HEK293T (cell line): ENCODE measurements at places on chromosomes 3 and 15.

DNA sequence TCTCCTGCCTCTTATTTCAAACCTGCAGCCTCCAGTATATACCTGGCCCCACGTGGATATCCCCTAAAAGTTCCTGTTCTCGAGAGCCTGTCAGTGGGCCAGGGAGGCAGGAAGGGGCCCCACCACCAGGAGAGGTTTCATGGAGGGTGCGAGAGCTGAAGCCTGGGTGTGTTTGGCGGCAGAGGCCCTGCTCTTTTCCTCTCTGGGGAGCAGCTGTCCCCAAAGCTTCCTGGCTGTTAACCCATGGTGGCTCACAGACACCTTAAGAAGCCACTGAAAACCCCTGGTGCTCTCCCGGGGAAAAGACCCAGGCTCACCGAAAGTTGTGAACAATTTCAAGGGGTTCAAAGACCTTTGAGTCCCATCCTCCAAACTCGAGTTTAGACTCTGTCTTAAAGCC lies 1.1 kb downstream of the PRRT3 start:
- no peak for DNase-seq

DNA sequence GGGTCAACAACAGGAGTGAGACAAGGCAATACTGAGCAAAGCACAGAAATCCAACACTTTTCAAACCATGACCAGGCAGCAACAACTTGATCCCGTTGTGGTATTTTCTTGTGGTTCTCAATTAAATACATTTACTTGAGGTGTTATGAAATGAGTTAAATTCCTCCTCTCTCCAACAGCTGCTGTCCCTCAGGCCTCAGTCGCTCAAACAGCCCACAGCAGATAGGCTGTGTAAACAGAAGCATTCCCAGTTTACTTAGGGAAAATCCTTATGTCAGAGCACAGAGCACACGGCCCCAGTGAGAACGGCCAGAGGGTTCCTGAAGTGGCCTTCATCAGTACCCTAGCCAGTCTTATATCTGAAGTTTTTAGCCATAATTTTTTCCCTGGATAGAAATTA lies 359.9 kb downstream of the AGBL1 start:
- DNase-seq = no peak

DNA sequence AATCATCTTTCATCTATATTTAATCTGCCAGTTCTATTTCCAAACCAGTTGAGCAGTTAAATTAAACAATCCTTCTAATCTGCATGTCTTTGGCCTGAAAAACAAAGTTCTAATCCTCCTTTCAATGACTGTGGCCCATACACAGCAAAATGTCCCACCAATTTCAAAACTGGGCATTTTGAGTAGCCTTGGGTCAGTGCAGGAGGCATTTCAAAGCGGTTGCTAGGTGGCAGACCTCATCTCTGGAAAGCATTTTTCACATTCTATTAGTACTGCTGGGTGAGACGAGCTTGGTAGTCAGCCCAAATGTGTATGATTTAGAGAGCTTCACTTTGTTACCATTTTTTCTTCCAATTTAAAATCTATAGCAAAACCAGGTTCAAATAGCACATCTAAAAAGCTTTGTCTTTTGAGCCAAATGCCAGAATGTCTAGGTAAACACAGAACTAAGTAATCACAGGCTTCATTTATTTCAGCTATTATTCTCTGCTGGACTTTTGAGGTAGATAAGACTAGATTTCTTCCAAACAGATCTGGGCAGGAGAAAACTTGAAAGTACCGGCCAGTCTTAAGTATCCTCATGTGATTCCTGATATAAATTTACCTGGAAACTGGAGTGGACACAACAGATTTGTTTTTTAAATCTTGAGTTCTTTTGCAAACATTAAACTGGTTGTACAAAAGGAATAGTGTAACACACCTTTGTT lies 8.9 kb upstream of the ARHGEF26 start:
- no peak for DNase-seq

- DNase-seq = peak; percentile 36
Observed at GRCh38 chr3:114213627-114214541, 23.5 kb downstream of the ZNF80 start.

DNA sequence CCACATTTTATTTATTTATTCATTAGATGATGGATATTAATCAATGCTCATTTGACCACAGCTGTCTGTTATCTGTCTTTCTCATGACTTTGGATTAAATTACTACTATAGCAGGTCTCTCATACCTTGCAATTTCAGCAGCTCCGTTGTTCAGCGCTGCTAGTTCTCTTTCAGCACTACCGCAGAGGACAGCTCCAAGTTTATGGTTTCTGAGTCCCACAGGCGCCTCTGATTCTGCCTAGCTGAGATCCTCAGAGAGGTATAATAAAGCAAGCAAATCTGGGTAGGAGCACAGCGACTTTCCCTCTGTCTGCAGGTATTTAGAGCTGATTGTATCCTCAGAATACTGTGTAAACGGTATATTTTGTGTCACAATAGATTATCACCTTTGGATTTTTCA lies 204.9 kb downstream of the CNTN4 start:
- DNase-seq = peak; percentile 12

GRCh38 chr15:49265911-49266310 lies 95.9 kb downstream of the GALK2 start:
- no peak for DNase-seq

DNA sequence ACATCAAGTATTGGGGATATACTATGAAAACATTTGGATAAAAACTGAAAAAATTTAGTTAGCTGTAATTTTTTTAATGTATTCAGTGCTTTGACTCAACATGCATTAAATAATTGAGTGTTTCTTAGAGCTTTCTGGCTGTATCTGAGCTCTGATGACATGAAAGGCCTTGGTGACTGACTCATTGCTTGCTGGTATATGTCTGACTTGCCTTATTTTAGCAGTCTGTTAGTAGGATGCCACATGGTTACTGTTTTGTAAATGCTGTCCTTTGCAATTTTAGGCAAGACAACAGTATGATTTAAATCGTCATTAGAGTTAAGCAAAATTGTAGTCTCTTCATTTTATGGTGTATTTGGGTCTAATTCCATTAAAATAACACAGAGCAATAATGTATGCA lies 199.2 kb downstream of the GHSR start:
- DNase-seq = no peak

GRCh38 chr3:158847885-158848284 lies 46.0 kb downstream of the MFSD1 start:
- no peak for DNase-seq

GRCh38 chr15:71595846-71596553 lies 214.4 kb upstream of the NR2E3 start:
- DNase-seq = no peak

- no peak for DNase-seq
Observed at GRCh38 chr3:165549665-165550064, 287.6 kb downstream of the BCHE start.

GRCh38 chr15:50686469-50687301 lies at the start of gene TRPM7:
Gene TRPM7 (minus strand): TSS chr15:50686797. CDS start chr15:50686533, 264 bp downstream.
- peak; percentile 73 for DNase-seq

DNA sequence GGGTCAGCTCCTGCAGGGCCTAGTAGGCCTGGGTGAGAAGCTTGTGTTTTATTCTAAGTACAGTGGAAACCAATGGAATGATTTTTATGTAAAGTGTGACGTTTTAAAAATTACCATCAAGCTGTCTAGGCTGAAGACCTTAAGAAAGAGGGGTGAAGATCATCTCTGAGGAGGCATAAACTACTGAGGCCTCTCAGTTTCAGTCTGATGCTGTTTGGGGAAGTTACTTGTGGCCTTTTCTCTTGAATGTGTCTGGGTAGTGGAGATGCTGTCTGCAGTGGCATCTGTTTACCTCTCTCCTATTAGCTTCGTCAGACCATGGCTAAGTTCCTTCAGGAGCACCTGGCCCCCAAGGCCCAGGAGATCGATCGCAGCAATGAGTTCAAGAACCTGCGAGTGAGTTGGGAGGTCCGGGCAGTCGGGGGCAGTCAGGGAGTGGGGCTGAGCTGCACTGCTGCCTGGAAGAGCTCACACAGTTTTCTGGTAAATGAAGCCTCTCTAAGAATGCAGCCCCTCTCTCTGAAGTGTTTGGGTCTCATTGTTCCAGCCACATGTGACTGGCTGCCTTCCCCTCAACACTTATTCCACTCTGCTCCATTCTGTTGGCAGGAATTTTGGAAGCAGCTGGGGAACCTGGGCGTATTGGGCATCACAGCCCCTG lies 1.9 kb downstream of the IVD start:
- DNase-seq = no peak

GRCh38 chr15:85725019-85725418 lies 69.7 kb downstream of the KLHL25 start:
- no peak for DNase-seq

DNA sequence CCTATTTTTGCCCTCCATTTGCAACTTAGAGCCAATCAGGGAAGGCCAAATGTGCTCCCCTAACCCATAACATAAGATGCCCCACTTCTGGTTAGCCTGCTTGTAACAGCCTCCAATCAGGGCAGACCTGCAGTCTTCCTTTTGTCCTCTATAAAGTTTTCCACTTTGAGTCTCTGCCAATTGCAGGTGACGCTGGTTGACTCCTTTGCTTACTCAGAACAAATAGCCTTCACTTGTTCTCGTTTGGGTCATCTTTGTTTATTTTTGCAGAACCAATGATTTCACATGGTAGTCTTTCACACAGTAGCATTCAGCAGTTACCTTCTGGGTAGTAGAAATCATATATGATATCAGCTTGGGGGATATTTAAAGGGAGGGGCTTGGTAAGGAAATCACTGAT lies 225.6 kb downstream of the MINAR1 start:
- DNase-seq = no peak

DNA sequence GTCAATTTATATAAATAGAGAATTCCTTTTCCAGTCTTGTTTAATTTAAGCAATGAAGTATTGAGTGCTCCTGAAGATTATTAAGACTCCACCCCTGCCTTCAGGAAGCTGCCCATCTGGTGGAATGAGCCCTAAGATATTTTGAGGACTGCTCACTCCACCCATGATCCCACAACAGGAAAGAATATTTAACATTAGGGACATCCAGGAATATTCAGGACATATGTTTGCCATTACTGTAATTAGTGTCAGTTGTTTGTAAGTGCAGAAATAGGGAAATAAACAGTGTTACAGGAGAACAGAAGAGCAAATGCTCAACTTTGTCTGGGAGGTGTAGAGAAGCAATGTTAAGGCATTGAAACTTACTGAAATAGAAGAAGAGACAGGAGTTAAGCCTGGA lies 375.0 kb downstream of the ROBO2 start:
- DNase-seq = no peak

DNA sequence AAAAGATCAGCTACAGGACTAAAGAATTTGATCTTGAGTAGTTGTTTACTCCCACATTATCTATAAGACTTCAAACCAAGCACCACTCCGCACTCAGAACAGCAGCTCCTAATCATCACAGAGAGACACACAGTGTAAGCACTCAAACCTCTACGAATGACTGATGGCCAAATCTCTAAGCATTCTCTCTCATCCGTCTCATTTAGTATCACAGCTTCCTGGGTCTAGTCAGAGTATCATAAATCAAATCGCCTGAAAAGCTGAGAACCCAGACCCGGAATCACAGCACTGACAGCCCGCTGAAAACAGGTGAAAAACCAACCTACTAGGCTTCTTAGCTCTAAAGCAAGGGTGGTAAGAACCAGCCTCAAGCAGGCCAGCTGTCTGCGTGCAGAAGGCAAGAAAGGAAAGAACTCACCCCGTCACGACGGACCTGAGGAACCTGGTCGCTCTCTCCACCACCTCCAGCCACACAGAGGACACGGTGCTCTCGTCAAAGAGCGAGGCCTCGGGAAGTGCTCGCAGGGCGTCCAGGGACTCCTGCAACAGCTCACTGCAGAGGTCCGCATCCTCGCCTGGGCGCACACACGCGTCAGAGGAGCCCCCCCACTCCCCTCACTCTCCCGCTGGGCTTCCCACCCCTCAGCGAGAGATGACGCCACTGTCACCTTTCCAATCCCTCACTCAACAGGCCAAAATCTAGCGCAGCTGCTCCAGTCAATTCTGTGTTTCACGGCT lies 47.9 kb downstream of the HERC2 start:
- no peak for DNase-seq

DNA sequence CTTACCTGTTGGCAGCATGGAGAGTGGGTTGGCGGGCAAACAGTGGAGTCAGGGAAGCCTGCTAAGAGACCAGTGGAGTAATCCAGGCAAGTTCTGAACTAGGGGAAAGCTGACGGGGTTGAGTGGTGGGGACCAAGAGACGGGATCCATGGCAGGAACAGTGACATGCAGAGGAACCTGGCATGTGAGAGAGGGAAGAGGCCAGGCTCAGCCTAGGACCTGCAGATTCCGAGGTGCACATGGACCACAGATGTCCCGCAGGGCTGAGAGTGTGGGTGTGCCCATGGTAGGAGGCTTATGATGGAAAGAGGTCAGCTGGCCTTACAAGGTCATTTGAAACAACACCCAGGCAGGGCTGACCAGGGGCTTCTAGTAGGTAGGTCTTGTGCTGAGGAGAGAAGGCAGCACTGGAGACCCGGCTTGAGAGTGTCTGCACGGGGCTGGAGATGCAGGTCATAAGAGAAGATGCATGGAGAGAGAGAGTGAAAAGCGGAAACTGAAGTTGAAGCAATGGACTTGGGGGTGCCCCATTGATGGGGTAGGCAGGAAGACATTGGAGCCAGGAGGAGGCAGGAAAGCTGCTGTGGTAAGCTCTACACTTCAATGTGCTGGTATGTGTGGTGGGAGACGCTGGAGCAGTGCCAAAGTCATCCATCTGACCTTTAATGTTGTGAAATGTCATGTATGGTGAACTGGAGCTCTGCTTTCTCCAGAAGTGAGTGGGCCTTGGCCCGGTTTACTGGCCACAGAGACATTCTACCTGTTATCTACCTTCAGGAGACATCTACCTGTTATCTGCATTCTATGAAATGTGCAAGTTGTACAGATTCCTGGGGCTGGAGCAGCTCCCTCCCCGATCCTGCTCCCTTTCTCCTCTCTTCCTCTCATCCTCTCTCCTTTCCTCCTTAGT lies 4.6 kb downstream of the SPSB4 start:
- DNase-seq = no peak

GRCh38 chr3:181887685-181888084 lies 176.0 kb downstream of the SOX2 start:
- no peak for DNase-seq

DNA sequence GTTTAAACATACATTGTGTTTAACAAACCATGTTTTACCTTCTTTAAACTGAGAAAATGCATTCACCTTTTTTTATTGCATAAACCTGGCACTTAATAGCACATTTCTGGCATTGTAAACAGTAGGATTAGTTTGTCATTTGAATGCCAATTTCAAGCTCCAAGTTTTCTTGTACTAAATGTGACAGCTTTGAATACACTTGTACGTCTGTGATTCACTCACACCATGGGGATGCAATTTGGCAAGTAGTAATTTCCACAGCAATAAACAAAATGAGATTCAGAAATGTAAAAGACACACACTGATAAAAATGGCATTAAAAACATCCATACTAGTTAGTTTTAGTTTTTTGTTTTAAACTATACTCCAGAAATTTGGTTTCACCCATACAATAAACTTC lies 598.9 kb downstream of the SI start:
- DNase-seq = no peak

DNA sequence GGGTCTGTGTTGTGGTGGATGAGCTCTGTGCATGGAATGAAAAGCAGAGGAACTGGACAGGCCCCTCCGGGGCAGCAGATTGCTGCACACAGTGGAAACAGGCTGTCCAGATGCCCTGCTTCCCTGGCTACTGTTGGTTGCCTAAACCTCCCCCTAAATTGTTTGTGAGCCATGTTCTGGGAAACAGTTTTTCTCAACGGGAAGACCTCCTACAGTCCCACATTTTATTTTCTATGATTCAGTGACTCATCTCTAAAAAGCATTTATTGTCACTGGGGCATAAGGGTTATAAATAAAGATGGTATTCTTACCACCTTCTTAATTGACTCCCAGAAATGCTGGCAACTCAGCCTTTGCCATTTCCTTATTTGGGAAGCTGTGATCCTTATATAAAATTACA lies 20.3 kb upstream of the PTPN9 start:
- no peak for DNase-seq
